Nasal cavity respiratory epithelium epithelial cell of viscerocranial mucosa (primary cell): ENCODE measurements at places on chromosomes 7 and 10. TPM values are rescaled to one million over a fixed set of nuclear protein-coding genes. Genes with fewer than 3 reads are reported as not detected.

Gene TAS2R39
- total RNA-seq = not detected in 2 replicates

Gene MYH16
- under 0.01 and 0.36 TPM in 2 replicates for total RNA-seq

Gene GDF10
- total RNA-seq = not detected in 2 replicates

Gene SLC16A9
- 2.4 and 3.7 TPM in 2 replicates for total RNA-seq

Gene IFIT1B
- not detected in 2 replicates for total RNA-seq

Gene HMX3
- 0.07 and 0.34 TPM in 2 replicates for total RNA-seq

Gene ZDHHC4
- total RNA-seq = 67.0 and 88.3 TPM in 2 replicates

Gene PPP1R17
- not detected in 2 replicates for total RNA-seq

Gene UTF1
- not detected in 2 replicates for total RNA-seq
